ENCODE measurements at places on chromosomes 7 and 10. TPM values are rescaled to one million over a fixed set of nuclear protein-coding genes. Genes with fewer than 3 reads are reported as not detected.
A peak's percentile ranks its signal among the peaks of the same experiment; 100 is the strongest.

PHKG1 gene
- total RNA-seq: 1.7 TPM

- DNase-seq: no peak
These were observed 28.6 kb downstream of the PARD3 start for GRCh38 chr10:34786464-34786863.

CALCR gene
- total RNA-seq: not detected

- DNase-seq: no peak
These were observed 76.3 kb downstream of the COL13A1 start for GRCh38 chr10:69878038-69878437.

SVIL gene
- 922 TPM for total RNA-seq

- DNase-seq: no peak
These were observed 75.4 kb downstream of the MPLKIP start for GRCh38 chr7:40059057-40059456.

SPDYE16 gene
- 0.19 TPM for total RNA-seq

ZNF467 gene
- 10.3 TPM for total RNA-seq

DNA sequence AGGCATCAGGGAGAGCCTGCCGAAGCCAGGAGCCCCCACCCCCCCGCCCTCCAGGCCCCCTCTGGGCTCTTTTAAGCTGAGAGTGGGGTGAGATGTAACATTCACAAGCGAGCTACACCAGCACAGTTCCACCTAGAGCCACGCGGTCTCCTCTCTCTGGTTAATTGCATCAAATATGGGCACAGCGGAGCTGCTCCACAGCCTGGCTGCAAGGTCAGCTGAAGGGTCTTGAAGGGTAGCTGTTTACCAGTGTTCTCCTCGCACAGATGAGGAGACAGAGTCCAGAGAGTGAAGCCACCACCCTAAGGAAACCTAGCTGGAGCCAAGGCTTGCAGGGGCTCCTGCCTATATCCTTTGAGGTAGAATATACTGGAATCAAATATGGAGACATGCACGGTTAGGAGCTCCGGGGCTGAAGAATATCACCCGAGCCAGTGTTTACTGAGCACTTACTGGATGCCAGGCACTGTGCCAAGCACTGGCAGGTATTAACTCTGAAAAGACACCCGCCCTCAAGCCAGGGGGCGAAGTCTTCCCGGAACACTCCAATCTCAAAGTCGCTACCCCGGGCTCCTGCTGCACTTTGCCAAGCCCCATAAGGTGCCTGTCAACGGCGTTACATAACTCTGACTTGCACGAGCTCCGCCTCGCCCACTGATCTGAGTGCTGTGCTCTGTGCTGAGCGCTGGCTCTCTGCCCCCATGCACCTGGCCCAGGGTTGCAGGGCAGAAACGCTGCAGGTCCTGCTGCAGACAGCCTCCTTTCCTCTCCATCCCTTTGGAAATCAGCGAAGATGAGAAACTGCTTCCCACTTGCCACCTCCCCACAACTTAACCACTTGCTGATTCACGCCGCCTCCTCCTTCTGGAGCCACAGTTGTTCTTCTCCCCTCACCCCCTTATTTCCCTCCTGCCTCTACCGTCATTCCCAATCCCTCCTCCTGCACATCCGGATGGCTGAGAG, 5.4 kb downstream of the CHST15 start:
- DNase-seq: no peak

- DNase-seq: no peak
These were observed 176.6 kb downstream of the BMPER start for GRCh38 chr7:34081935-34082334.

ASAH2 gene
- 1.1 TPM for total RNA-seq

GRCh38 chr7:2100278-2101208, 132.2 kb downstream of the MAD1L1 start:
- no peak for DNase-seq

DNA sequence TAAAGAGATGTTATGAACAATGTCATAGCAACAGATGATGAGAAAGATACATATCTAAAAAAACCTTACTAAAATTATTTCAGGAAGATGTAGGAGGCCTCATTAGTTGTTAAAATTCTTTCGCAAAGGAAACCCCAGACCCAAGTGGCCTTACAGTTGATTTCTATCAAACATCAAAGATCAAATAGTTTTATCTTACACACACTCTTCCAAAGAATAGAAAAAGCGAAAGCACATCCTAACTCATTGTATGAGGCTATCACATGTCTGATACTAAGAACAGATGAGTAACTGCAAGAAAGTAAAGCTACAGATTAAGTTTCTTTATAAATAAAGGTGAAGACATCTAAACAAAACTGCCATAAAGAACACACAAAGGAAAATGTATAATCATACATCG, 82.9 kb upstream of the GDF10 start:
- no peak for DNase-seq

GRCh38 chr10:132277311-132277741, 30.4 kb downstream of the STK32C start:
- DNase-seq: no peak

DNA sequence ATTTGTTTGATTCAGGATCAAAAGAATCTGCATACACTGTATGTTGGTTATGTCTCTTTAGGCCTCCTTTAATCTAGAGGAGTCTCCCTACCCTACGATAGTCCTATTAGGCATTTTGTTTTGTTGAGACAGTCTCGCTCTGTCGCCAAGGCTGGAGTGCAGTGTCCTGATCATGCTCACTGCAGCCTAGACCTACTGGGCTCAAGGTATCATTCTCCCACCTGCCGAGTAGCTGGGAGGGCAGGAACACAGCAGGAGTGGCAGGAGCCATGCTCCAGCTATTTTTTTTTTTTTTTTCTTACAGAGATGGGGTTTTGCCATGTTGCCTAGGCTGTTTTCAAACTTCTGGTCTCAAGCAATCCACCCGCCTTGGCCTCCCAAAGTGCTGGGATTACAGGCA, 123.0 kb upstream of the DKK1 start:
- no peak for DNase-seq

DNA sequence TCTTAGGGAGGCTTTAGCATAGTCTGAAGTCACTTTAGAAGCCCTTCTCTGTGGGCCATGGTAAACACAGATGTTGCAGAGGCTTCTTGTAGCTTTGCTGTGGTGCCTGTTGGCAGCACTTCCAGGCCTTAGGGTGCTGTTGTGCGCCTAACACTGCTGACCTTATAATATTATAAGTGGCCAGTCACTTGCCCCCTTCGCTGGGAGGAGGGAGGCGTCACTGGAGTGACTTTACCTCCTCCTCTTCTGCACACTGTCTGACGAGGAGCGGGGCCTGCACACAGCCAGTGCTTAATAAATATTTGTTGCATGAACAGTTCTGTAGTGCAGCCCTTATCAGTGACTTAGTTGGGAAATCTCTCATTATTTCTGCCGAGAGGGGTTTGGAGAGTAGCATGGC, 63.3 kb downstream of the WDR37 start:
- no peak for DNase-seq

- no peak for DNase-seq
These were observed 12.0 kb downstream of the IFRD1 start for GRCh38 chr7:112462236-112462635.

LRRC17 gene
- 2.9 TPM for total RNA-seq

LRIT1 gene
- not detected for total RNA-seq

DNA sequence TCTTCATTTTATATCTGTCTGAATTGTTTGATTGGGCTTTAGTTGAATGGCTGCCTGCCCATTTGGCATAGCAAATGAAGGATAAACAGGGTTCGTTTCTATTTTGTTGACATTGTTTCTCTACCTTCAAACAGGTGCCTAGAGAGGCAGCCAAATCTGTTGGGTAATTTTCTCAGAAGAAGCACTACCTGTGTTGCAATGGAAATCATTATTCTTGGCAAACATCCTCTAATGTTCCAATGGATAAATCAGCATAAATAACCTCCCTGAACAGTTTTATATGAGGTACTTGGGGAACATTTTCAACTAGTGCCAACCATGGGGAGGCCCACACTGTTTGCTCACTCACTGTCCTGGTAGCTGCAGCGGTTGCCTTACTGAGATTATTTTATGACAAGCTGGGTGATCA, 64.4 kb upstream of the PLPP4 start:
- DNase-seq: peak; percentile 57

RPEL1 gene
- total RNA-seq: not detected
